ENCODE measurements at places on chromosomes 12 and 14.

- DNase-seq = no peak
These were observed 14.2 kb upstream of the NEK9 start for GRCh38 chr14:75141062-75141461.

DNA sequence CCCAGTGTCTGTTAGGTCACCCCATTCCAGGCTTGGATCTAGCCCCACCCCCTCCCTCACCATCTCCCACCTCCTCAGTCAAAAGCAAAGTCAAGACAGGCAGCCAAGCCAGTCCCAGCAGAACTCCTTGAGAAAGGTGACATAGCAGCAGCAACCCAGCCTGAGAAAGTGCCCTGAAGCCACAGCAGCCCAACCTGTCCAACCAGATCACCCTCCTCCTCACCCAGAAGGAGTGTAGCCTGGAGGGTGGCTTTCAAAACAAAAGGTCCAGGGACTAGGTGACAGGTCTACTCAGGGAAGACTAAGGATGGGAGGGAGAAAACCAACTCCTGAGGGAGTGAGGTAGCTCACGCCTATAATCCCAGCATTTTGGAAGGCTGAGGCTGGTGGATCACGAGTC, 5.2 kb downstream of the RAB15 start:
- DNase-seq = no peak

DNA sequence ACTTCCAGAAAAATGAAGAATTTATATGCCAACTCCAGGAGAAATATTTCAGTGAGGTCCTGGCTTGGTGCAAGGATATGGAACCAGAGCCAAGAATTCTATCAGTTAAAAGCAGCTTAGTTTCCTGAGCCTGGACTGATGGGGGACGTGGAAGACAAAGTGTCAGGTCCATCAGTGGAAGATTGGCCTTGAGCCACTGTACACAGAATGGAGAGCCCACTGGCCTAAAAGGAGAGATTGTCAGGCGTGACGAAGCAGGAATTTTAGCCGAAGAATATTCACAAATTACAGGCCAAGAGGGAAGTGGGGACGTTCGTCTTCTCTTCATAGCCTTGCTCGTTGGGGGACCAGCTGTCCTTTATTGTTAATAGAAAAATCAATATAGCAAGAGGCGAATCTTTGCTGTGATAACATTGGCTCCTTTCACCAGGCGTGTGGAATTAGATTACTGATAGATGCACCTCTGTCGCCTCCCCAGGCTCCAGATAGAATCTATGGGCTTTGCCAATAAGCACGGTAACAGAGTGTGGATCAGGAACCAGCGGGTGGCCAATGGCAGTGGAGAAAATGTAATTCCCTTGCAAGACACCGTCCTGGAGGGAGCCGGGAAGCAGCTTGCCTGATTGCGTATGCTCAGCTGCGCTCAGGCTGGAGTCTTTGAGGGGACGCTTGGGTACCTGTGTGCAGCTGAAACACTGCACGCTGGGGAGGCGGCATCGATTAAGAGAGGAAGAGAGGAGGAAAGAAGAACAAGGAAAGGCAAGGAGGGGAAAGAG, 56.4 kb downstream of the TMEM132C start:
- no peak for DNase-seq

GRCh38 chr12:10215436-10215835, 2.8 kb downstream of the GABARAPL1 start:
- DNase-seq = no peak

DNA sequence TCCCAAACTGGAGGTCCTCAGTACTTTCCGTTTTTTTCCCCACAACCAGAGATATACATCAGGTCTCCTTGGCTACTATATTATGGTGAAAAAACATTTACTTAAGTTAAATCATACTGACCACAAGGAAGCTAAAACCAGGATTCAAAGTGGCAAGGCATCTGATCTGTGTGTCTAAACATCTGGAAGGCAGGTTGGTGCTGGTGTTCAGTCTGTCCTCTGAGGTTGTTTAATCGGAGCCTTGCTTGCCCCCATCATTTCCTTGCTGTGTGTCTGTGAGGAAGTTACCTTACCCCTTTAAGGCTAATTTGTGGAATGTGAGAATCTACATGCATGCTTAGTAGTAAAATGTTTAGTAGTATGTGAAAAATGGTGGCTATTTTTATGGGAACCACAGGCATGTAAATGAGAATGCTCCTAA, 75.6 kb downstream of the GALNT4 start:
- DNase-seq = no peak

GRCh38 chr14:55762595-55763232, 182.7 kb downstream of the KTN1 start:
- DNase-seq = no peak

DNA sequence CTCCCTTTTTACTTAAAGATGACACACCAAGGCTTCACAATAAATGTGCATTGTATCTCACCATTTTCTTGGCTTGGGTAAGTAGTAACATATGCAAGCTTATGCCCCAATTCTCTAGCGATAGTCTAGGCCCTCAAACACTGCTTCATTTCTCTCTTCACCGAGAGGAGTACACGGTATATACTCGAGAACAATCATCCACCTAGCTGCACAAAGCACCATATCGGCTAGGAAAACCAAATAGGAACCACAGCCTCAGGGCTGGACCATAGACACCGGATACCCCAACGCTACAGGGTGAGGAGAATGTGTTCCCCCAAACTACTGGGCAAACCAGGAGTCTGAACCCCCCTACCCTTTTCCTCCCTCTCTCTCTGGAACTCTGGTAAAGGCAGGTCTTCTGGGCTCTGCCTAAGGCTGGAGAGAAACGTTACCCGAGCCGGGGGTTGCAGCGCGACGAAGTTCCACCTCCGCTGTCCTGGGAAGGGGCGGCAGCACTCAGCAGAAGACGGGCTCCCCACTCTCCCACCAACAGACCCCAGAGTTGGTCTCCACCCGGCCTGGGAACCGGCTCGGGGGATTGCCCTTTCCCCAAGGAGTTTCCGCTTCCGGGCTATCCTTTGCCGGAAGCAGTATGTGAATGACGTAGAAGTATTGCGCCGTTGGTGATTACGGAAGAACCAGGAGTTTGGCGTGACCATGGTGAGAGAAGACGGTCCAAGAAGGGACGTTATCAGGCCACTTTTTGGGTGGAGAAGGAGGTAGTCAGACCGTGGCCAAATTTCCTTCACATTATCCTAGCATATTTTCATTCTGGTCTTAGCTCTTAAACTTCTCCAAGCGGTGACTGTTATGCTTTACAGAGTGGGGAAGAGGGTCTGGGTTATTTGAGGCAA, at the start of the genes AREL1 and FCF1:
AREL1 (minus strand) TSS at position 582 of the 896 bp plus-strand sequence. CDS start 27,465 bp downstream, outside the sequence.
FCF1 (plus strand) TSS at position 646 of the 896 bp plus-strand sequence; CDS start at position 700, 54 bp downstream.
- no peak for DNase-seq

- DNase-seq = no peak
These were observed 1027.0 kb downstream of the VRK1 start for GRCh38 chr14:97824218-97824617.

GRCh38 chr12:108093209-108093608, 35.9 kb upstream of the WSCD2 start:
- DNase-seq = no peak

DNA sequence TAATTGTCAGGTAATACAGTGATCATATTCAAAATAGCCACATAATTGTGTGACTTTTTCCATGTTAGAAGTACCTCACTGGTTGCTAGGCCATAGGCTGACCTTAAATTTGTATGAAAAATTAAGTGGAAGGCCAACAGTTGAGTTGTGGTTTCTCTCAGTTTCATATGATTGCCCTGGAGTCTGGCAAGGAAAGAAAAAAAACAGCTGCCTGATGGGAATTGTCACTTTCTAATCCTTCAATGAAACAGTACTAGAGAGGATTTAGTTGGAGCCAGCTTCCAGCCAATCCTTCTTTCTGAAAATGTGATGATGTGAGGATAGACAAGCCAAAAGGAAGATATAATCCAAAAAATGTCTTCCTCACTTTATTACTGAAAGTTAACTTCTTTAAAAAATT, 113.6 kb downstream of the ALX1 start:
- no peak for DNase-seq

- DNase-seq = no peak
These were observed 106.2 kb upstream of the RPH3A start for GRCh38 chr12:112685321-112685720.

- no peak for DNase-seq
These were observed 29.3 kb downstream of the KICS2 start for GRCh38 chr12:64192644-64193444.

- DNase-seq = peak; percentile 40
These were observed 35.1 kb downstream of the ARL1 start for GRCh38 chr12:101372431-101372830.

GRCh38 chr12:48105321-48105866, 485 bp downstream of the SENP1 start:
- DNase-seq = peak; percentile 26

All from NCI-H1105 treated with DMSO at 0.1 percent for 48 hours (cell line).